ENCODE measurements at places on chromosomes 7 and 10.
A peak's percentile ranks its signal among the peaks of the same experiment; 100 is the strongest.

DNA sequence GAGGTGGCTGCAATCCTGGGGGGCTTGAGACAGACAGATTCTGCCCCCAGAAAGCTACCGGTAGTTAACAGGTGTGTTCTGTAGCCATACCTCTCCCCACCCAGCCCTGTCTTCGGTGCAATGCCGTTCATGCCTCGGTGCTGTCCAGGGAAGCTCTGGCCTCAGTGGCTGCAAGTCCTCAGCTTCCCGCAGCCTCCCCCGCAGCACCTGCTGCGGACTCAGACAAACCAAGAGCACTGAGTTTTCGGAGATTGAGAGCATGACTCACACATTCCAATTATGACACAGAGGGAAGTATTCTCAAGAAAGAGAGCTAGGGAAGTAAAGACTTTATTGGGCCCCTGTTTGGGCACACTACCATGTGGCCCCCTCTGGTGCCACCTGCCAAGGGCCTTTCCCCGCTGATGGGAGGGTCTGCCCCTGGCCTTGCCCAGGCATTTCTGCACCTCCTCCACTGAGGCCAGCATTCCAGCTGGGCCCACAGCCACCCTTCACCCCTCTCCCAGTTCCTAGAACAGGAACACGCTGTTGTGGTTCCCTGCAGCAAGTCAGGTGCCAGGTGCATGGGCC lies 30.2 kb upstream of the EZH2 start:
- H3K4me1 ChIP-seq, result no peaks in the 10 kb centered on the region
- no peaks in the 10 kb centered on the region for H3K36me3 ChIP-seq
- no peak overlapping the region for H3K27ac ChIP-seq
- peaks cover 8% of the 10 kb centered on the region for H3K27me3 ChIP-seq
- no peak for DNase-seq

DNA sequence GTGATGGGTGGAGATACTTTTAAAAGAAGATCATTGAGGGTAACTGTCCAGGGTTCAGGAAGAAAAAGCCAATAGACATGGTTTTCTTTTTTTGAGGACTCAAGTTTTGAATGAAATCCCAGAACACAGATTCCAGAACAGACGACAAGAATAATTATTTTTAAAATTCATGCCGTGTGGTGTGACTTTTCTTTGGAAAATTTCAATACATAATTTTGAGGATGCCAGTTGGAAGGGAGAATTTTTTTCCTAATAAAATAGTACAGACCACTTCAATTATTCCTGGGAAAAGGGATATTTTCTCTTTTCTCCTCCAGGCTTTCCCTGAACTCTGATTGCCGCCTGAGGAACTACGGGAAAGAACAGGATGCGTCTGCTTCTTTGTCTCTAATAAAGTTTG lies 951.4 kb downstream of the KCNMA1 start:
- no peaks in the 10 kb centered on the region for H3K36me3 ChIP-seq
- no peak overlapping the region for H3K27ac ChIP-seq
- no peaks in the 10 kb centered on the region for H3K4me1 ChIP-seq
- H3K27me3 ChIP-seq, result no peaks in the 10 kb centered on the region
- DNase-seq, result no peak

GRCh38 chr7:66558660-66559465 lies 69.8 kb upstream of the KCTD7 start:
- no peak for DNase-seq
- H3K4me3 ChIP-seq, result no peak overlapping the region
- peaks cover 9% of the 10 kb centered on the region for H3K36me3 ChIP-seq
- no peaks in the 10 kb centered on the region for H3K27me3 ChIP-seq
- no peaks in the 10 kb centered on the region for H3K4me1 ChIP-seq

DNA sequence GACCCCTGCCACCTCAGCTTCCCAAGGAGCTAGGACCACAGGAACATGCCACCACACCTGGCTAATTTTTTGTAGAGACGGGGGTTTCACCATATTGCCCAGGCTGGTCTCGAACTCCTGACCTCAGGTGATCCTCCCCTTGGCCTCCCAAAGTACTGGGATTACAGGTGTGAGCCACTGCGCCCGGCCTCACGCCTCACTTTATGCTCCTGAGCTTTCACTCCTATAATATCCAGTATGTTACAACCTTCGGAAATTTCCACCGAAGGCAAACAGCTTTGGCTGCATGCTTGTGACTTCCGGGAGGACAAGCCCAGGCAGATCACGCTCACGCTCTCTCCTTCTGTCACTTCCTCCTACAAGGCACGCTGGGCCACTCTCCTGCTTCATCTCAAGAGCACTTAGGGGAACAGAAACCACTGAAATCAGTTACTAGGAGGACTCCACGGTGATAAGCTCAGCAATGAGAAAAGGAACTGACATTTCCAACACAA lies 4.4 kb upstream of the MAD1L1 start:
- H3K27me3 ChIP-seq, result no peaks in the 10 kb centered on the region
- peak overlapping the region; percentile 88 for H3K27ac ChIP-seq
- H3K4me3 ChIP-seq, result no peak overlapping the region
- H3K36me3 ChIP-seq, result peaks cover 29% of the 10 kb centered on the region
- peaks cover 6% of the 10 kb centered on the region for H3K4me1 ChIP-seq
- peak; percentile 39 for DNase-seq

GRCh38 chr10:100184426-100184825 lies 1.4 kb downstream of the ERLIN1 start:
- peaks cover 7% of the 10 kb centered on the region for H3K36me3 ChIP-seq
- H3K4me3 ChIP-seq, result no peak overlapping the region
- no peak overlapping the region for H3K27ac ChIP-seq
- H3K4me1 ChIP-seq, result peaks cover 6% of the 10 kb centered on the region

GRCh38 chr10:44416936-44417335 lies 32.0 kb upstream of the CXCL12 start:
- peaks cover 15% of the 10 kb centered on the region for H3K4me1 ChIP-seq
- H3K36me3 ChIP-seq, result no peaks in the 10 kb centered on the region
- DNase-seq, result peak; percentile 58
- H3K4me3 ChIP-seq, result no peak overlapping the region

DNA sequence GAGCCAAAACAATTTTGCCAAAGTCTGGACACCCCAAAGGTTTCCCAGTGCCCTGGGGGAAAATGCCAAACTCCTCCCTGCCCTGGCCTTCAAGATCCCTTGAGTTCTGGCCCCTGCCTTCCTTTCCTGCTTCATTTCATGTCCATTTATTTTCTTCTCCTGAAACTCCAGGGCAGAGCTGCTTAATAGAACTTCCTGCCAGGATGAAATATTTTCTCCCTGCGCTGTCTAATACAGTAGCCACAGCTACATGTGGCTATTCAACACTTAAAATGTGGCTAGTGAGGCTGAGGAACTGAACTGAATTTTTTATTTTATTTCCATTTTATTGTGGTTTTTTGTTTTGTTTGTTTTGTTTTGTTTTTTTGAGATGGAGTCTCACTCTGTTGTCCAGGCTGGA lies 49.6 kb downstream of the COL13A1 start:
- peaks cover 26% of the 10 kb centered on the region for H3K4me1 ChIP-seq
- no peak overlapping the region for H3K4me3 ChIP-seq
- H3K27me3 ChIP-seq, result no peaks in the 10 kb centered on the region

All from lung (tissue), 17 donors.